ENCODE measurements at places on chromosomes 1 and 21.

GRCh38 chr1:53203466-53203865 lies 6.8 kb downstream of the CPT2 start:
- peaks cover 20% of the 10 kb centered on the region for H3K36me3 ChIP-seq
- no peak overlapping the region for H3K4me3 ChIP-seq
- DNase-seq = no peak
- no peak overlapping the region for H3K27ac ChIP-seq
- no peaks in the 10 kb centered on the region for H3K27me3 ChIP-seq

GRCh38 chr1:53685272-53686051 lies 53.5 kb downstream of the GLIS1 start:
- DNase-seq = no peak
- no peaks in the 10 kb centered on the region for H3K36me3 ChIP-seq
- H3K27ac ChIP-seq = no peak overlapping the region
- H3K4me3 ChIP-seq = peak overlapping the region; percentile 28
- H3K4me1 ChIP-seq = peaks cover 25% of the 10 kb centered on the region

DNA sequence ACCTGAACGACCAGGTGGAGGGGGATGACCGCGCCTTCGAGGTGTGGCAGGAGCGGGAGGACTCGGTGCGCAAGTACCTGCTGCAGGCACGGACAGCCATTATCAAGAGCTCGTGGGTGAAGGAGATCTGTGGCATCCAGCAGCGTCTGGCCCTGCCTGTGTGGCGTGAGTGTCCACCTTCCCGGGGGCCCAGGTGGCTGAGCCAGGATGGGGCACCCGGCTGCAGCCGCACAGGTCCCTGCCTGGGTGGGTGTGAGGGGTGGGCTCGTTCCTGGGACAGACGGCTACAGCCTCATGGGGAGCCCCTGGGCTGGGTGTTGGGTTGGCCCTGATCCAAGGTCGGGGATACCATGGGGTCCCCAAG lies 65.2 kb downstream of the TRIM11 start:
- H3K27ac ChIP-seq = no peak overlapping the region
- H3K4me1 ChIP-seq = peaks cover 10% of the 10 kb centered on the region
- no peaks in the 10 kb centered on the region for H3K36me3 ChIP-seq
- H3K4me3 ChIP-seq = no peak overlapping the region
- no peaks in the 10 kb centered on the region for H3K27me3 ChIP-seq
- DNase-seq = no peak

GRCh38 chr1:108190001-108190634 lies 10.0 kb downstream of the SLC25A24 start:
- H3K27ac ChIP-seq = no peak overlapping the region
- peaks cover under 1% of the 10 kb centered on the region for H3K36me3 ChIP-seq
- H3K4me3 ChIP-seq = no peak overlapping the region
- no peak for DNase-seq
- H3K4me1 ChIP-seq = no peaks in the 10 kb centered on the region
- H3K27me3 ChIP-seq = no peaks in the 10 kb centered on the region

DNA sequence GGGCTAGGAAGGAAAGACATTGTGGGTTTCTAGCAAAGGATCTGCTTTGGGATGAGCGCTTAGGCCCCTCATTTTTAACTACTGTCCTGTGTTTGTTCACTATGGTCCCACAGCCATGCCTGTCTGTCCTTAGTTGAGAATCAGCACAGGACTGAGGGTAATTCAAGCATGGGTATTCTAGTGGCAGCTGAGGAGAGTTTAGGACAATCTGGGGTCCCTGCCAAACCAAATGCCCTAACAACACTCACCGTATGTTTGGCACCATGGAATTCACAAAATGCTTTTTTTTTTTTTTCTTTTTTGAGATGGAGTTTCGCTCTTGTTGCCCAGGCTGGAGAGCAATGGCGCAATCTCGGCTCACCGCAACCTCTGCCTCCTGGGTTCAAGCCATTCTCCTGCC lies 10.4 kb downstream of the ARHGEF11 start:
- H3K27ac ChIP-seq = no peak overlapping the region
- no peaks in the 10 kb centered on the region for H3K27me3 ChIP-seq
- H3K36me3 ChIP-seq = no peaks in the 10 kb centered on the region
- H3K4me1 ChIP-seq = no peaks in the 10 kb centered on the region
- no peak for DNase-seq

GRCh38 chr1:167022384-167022783 lies 33.3 kb downstream of the MAEL start:
- no peak for DNase-seq
- H3K27me3 ChIP-seq = no peaks in the 10 kb centered on the region
- H3K4me1 ChIP-seq = no peaks in the 10 kb centered on the region
- H3K36me3 ChIP-seq = no peaks in the 10 kb centered on the region
- no peak overlapping the region for H3K4me3 ChIP-seq

DNA sequence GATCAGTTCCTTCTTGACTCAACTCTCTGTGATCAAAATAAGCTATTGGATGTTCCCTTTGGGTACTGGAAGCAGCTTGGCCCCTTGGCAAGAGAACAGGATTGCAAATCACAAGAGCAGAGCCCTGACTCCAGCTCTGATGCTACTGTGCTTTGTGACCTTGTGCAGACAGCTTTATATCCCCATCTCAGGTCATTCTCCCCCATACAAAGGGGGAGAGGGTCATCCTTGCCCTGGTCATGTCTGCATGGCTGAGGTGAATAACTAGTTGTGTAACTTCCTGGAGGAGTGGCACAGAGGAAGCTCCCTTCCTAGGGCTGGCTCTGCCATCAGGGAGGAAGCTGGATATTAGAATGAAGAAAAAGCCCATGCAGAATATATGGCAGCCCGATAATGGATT lies 142.9 kb downstream of the DHRS3 start:
- H3K27me3 ChIP-seq = no peaks in the 10 kb centered on the region
- peak overlapping the region; percentile 3 for H3K27ac ChIP-seq
- H3K4me1 ChIP-seq = peaks cover 62% of the 10 kb centered on the region

DNA sequence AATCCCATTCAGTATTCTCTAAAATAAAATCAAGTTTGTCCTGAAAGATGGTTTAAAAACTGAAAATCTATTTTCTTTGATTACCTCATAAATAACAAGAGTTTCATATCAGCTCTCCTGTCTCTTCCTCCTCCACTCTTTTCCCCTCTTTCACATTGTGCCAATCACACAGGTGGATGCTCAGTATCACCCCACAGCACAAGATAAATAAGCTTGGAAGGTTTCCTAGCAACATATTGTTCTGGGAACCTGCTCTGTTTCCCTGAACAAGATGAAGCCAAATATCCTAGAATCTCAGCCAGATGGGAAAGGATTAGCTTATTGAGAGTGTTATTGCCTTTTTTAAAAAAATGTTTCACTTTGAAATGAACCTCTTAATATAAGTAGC lies 45.7 kb upstream of the CACYBP start:
- no peaks in the 10 kb centered on the region for H3K36me3 ChIP-seq
- no peaks in the 10 kb centered on the region for H3K27me3 ChIP-seq
- H3K4me3 ChIP-seq = no peak overlapping the region
- no peaks in the 10 kb centered on the region for H3K4me1 ChIP-seq
- no peak for DNase-seq
- no peak overlapping the region for H3K27ac ChIP-seq

DNA sequence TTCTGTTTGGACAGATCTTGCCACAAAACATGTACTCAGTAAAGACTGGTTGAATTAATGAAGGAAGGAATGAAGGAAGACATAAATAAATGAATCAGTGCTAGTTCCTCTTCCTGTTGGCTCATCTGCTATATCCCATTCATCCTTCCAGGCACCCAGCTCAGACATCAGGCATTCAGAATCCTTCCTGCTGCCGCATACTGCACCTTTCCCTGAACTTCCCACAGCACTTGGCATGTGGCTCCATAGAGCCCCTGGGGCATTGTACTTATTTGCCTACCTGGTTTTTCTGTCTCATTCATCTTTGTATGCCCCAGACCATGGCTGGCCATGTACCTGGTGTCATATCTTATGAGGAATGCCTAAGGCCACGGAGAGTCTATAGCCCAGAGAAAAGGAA lies 34.4 kb upstream of the ZNF648 start:
- no peak overlapping the region for H3K4me3 ChIP-seq
- H3K36me3 ChIP-seq = no peaks in the 10 kb centered on the region
- no peaks in the 10 kb centered on the region for H3K27me3 ChIP-seq

DNA sequence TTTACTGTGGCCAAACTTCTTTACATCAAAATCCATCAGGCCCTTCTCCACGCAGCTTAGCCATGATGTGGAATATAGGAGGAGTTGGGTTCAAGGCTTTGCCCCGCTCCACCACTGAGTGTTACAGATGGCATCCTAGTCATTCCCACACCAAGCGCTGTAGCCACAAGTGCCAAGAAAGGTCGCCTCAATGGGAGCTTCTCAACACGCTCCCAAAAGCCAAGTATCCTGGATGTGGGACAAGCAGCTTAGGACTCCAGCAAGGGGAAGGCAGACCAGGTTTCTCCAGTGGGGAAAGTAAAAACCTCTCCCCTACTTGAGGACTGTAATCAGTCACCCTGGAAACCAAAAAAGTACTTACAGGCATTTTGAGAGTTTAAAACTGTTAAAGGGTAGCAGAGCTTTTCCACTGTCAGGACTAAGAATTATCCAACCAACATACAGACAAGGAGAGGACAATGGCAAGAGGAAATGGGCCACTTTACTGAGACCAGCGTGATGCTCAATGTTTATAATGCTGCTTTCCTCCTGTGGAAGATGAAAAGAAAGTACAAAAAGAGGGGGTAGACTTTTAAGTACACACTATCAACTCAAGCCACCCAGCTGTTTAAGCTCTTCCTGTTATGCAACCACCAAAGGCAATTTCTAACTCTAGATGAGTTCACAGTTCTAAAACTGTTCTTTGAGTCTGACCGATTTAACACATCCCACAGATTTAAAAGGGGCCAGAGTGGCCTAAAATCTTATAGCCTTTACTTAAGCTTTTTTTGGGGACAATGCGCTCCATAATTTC lies 120.7 kb upstream of the KRTAP19-8 start:
- no peaks in the 10 kb centered on the region for H3K4me1 ChIP-seq
- no peak overlapping the region for H3K27ac ChIP-seq
- H3K27me3 ChIP-seq = no peaks in the 10 kb centered on the region
- no peak for DNase-seq
- H3K4me3 ChIP-seq = no peak overlapping the region

DNA sequence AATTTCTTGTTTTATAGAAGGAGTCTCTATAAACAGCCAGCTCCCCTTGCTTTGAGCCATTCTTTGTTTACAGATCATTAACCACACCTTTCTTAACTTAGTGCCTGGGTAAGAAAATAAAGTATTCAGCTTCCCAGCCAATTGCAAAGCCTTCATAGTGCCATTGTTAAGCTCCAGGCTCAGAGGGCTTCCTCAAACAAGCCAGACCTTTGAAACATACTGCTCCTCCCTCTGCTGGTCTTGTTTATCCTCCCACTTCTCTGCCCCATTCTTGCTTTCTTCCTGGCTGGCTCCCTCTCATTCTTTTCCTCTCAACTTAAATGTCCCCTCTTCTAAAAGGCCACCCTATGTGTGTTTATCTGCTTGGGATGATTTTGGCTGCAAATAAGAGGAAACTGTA lies 319.4 kb upstream of the ST6GALNAC5 start:
- no peak overlapping the region for H3K27ac ChIP-seq
- H3K27me3 ChIP-seq = no peaks in the 10 kb centered on the region
- H3K4me3 ChIP-seq = no peak overlapping the region
- H3K4me1 ChIP-seq = no peaks in the 10 kb centered on the region
- no peak for DNase-seq

- no peaks in the 10 kb centered on the region for H3K4me1 ChIP-seq
- H3K27me3 ChIP-seq = no peaks in the 10 kb centered on the region
- H3K27ac ChIP-seq = no peak overlapping the region
- no peak for DNase-seq
- H3K36me3 ChIP-seq = no peaks in the 10 kb centered on the region
- H3K4me3 ChIP-seq = no peak overlapping the region
Measured at GRCh38 chr1:93502571-93502970, 54.7 kb downstream of the FNBP1L start.

- H3K27me3 ChIP-seq = 0 out of 2 replicates have a peak, but pooled peaks cover 4% of the 10 kb centered on the region
- H3K4me1 ChIP-seq = no peaks in the 10 kb centered on the region
- DNase-seq = no peak
- no peak within 1 kb of the TSS for H3K27ac ChIP-seq
- H3K36me3 ChIP-seq = no peaks in the 10 kb centered on the region
Measured at GRCh38 chr1:28811766-28812668, at the start of gene OPRD1. Gene OPRD1, plus strand, starts transcription at chr1:28812170. Its CDS starts 214 bp downstream, at chr1:28812384.

GRCh38 chr1:198436276-198436675 lies 104.2 kb downstream of the ATP6V1G3 start:
- H3K4me3 ChIP-seq = no peak overlapping the region
- H3K27me3 ChIP-seq = no peaks in the 10 kb centered on the region
- DNase-seq = no peak
- H3K36me3 ChIP-seq = no peaks in the 10 kb centered on the region

DNA sequence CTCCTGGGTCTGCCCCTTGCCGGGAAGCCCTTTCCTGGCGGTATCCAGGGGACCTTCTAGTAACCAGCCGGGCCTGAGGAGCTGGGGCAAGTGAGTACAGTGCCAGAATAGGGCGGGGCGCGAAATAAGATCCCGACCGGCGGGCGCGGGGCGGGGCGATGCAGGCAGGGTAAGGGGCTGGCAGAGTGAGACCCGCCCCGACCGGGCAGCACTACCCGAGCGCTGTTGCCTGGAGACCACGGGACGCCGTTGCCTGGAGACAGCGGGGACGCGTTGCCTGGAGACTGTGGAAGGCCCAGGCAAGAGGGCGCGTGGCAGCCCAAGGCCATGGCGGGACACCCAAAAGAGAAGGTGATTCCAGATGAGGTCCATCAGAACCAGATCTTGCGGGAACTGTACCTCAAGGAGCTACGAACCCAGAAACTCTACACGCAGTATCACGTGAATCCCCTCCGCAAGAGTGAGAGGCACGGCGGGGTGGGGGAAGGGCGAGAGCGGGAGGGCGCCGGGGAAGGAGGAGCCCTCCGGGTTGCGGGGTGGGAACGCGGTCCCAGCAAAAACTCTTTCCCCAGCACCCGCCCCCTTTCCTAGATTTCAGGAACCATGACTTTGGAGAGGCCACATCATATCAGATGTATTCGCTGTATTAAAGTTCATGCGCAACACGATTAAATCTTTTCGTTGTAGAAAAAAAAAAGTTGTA lies 24.3 kb downstream of the EBNA1BP2 start:
- H3K27me3 ChIP-seq = no peaks in the 10 kb centered on the region
- peak; percentile 26 for DNase-seq
- peak overlapping the region; percentile 41 for H3K4me3 ChIP-seq
- H3K36me3 ChIP-seq = no peaks in the 10 kb centered on the region
- H3K27ac ChIP-seq = no peak overlapping the region

Measured in HCT116 (cell line).